CD4-positive, alpha-beta memory T cell (primary cell): ENCODE measurements at places on chromosomes 2 and 18.

- no peak for DNase-seq
Observed at GRCh38 chr2:142130111-142131009, 456 bp downstream of the LRP1B start.

DNA sequence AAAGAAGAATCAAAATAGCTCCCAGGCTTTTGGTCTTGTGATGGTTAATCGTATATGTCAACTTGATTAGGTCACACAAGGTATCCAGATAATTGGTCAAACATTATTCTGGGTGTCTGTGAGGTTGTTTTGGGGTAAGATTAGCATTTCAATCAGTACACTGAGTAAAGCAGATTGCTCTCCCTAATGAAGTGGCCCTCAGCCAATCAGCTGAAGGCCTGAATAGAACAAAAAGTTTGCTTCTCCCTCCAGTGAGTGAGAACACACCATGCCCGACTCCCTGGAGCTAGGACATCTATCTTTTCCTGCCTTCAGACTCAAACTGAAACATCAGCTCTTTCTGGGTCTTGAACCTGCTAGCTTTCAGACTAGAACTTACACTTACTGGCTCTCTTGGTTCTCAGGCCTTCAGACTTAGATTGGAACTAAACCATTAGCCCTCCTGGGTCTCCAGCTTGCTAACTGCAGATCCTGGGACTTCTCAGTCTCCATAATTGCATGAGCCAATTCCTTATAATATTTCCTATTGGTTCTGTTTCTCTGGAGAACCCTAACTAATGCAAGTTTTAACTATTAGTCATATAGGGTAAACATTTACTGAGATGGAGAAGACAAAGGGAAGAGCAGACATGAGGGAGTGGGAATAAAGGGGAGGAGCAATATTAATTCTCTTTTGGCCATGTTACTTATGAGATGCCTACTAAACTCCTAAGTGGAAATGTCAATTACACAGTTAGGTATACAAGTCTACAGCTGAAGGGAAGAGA, 25.5 kb downstream of the LNPK start:
- no peak for DNase-seq

DNA sequence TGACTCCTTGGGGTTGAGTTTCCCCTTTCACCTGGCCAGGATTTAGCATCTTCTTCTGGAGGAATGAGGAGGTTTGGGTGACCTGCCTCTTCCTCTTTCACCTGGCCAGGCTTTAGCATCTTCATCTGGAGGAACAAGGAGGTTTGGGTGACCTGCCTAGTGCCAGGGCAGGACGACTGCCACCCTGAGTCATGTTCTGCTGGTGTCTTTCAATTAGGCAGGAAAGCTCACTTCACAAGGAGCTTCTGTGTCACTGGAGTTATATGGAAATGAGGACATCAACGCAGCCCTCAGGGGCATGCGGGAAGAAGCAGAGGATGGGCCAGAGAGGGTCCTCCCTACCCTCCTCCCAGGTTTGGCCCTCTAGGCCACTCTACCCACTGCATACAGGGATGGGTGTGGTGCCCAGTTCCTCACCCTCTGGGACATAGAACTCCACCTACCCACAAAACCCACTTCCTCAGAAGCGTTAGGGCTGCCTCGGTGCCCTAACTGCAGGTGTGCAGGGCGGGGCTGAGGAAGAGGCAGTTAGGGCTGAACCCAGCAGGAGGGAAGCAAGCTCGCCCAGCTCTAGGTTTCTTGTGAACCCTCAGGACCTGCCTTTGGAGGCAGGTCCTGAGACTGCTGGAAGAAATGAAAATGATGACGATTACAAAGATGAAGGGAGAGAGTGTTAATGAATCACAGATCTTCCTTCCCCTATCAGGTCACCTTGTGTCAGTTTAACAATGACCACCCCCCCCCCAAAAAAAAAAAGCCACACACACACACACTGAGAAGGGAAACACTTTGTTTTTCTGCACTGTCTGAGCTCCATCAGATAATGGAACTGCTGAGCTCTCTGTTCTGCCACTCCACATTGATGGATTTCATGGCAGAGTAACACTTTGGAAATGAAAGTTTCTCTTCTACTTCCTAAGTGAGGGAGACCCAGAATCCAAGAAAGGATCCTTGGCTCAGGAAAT, 71.0 kb downstream of the ARL4C start:
- DNase-seq: peak; percentile 95

- DNase-seq: no peak
Observed at GRCh38 chr2:224938651-224939182, 103.6 kb downstream of the DOCK10 start.

- no peak for DNase-seq
Observed at GRCh38 chr2:20616341-20616871, 34.5 kb downstream of the HS1BP3 start.

DNA sequence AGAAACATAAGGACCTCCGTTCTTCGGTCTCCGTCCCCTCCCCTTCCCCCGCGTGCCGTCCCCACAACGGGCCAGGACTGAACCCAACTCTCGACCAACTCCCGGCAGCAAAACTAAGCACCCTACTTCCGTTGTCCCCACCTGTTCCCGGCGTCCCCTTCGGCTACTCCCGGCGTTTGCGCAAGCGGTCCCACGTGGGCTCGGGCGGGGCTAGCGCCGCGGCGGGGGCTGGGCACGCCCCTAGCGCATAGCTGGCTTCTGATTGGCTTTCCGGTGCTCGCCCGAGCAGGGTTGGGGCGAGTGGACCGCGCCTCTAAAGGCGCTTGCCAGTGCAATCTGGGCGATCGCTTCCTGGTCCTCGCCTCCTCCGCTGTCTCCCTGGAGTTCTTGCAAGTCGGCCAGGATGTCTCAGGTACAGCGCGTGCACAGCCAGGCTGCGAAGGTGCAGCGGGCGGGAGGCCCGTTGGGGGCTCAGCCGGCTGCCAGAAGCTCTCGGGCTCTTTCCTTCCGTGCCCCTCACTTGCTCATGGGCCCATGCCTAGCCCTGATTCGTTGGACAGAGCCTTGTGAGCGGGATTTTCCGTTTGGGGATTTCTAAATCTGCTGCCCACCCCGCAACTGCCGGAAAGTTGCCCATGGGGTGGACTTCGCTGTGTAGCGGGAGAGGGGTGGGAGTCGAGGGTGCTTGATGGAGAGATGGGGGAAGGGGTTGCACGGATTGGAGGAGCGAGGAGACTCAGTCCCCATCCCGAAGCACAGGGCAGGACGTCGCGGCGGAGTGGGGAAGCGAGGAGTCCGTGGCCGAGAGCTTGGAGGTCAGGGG, at the start of the genes C2orf76 and DBI:
TSS of gene C2orf76 (minus strand) at position 186 of the 823 bp plus-strand sequence. CDS start 26,875 bp downstream, outside the sequence.
TSS of gene DBI (plus strand) at position 329 of the 823 bp plus-strand sequence. CDS start at position 404, 75 bp downstream.
- DNase-seq: peak; percentile 90

DNA sequence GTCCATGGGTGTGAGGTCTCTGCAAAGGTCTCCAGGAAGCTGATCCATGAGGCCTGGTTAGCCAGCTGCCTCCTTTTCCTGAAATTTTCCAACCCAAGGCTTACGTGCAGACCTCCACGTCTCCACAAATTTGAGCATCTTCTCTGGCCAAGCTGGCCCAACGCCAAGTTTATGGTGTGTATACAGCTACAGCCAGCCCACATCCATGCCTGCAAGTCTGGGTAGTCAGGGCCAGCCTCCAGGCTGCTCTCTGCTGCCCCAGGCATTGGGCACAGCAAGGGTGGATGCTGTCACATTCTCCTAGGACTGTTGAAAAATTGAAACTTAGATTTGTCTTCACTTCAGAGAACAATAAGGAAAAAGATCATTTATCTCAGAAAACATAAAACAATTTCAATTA, 525.5 kb upstream of the CHAC2 start:
- no peak for DNase-seq

- no peak for DNase-seq
Observed at GRCh38 chr18:48536516-48536915, 2.3 kb upstream of the CTIF start.

DNA sequence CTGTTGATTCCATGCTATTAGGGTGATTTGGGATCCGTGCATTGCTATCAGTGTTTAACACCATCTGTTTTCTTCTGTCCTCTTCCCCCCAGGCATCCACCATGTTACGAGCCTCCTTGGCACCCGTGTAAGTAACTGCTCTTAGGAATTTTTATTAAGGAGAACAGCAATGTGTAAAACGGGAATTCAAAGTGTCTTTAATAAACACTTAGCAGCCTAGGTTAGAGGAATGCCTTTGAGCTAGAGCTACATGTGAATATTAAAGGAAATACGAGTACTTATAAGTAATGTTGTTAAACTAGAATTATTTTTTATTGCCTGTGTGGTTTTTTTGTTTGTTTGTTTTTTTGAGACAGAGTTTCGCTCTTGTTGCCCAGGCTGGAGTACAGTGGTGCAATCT, 58.1 kb downstream of the ARMC9 start:
- DNase-seq: no peak
